ENCODE measurements at places on chromosomes 5 and 9. TPM values are rescaled to one million over a fixed set of nuclear protein-coding genes. Genes with fewer than 3 reads are reported as not detected.

- DNase-seq, result no peak
Measured at GRCh38 chr5:160629003-160629402, 207.3 kb downstream of the PTTG1 start.

DNA sequence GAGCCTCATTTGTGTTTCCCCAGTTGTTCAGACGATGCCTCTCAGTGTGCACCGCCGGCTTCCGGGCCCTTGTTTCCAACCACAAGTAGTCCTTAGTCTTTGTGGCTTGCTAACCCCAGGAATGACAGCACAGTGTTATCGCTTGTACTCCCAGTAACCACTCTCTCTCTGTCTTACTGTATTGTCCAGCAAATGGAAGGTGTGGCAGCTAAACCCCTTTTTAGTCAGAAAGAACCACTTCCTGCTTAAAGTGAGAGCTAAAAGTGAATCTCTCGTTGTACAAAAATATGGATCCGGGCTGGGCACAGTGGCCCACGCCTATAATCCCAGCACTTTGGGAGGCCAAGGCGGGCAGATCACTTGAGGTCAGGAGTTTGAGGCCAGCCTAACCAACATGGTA is 61.3 kb downstream of the ENC1 start:
- DNase-seq, result no peak

DNA sequence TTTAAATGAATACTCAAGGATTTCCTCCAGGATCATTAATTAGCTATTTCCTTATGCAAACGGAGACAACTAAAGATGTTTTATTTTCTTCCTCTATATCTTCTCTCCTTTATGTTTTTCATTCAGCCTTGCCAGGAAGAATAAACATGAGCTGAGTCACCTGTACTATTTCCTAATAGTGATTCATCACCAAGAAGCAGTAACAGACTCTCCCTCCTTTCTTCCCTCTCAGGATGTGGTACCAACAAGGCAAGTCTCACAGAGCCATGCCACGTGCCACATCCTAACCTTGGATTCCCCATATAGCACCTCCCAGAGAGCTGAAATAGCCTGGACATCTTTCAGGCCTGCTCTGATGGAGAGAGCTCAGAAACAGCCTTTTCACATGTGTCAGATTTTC is 758.6 kb upstream of the DMAC1 start:
- DNase-seq, result no peak

GRCh38 chr5:127031147-127031862 is 947 bp upstream of the MARCHF3 start:
- DNase-seq, result no peak

GRCh38 chr9:88503081-88503844 is 31.7 kb upstream of the NXNL2 start:
- no peak for DNase-seq

DNA sequence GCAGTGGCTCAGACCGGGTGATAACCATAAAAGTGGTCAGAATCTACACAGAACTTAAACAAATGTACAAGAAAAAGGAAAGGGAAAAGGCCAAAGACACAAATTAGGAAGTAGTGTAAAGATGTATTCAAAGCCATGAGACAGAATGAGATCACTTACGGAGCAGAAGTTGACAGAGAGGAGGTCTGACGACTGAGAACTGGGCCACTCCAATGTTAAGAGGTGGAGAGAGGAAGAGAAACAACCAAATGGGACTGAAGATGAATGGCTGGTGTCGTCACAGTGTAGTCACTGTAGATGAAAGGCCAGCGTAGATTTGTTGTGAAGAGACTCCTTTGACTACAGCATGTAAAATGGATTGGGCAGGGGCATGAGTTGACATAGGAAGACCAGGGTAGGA is 114.4 kb downstream of the DROSHA start:
- no peak for DNase-seq

DNA sequence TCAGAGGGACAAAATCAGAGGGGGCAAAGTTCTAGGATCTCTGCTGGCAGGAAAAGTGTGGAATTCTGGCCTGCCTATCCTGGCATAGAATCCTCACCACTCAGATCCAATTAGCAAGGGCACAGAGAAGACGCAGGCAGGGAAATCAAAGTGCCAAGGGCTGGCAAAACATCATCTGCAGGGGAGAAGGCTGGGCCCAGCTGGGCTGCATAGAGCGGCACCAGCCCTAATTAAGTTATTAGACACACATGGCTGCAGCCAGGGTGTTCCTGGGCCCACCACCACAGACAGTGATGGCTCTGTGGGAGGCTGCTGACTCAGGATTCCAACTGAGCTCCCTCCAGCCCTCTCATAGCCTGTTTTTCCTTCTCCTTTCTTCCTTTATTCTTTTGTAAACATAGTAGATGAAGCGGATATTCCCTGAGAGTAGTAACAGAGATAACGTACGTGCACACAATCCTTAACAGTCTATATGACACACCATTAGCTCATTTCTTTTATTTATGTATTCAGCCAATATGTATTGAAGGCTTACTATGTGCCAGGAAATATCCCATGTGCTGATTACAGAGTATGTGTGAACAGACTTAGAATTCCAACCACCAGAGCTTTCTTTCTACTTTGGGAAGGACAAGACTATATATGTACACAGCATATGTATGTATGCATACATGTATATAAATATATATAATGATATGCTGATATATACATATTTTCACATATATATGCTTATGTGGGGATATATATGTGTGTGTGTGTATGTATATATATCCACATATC is 236.1 kb downstream of the ASTN2 start:
- DNase-seq, result no peak

GRCh38 chr5:61293071-61293470 is 39.0 kb upstream of the ZSWIM6 start:
- no peak for DNase-seq

DNA sequence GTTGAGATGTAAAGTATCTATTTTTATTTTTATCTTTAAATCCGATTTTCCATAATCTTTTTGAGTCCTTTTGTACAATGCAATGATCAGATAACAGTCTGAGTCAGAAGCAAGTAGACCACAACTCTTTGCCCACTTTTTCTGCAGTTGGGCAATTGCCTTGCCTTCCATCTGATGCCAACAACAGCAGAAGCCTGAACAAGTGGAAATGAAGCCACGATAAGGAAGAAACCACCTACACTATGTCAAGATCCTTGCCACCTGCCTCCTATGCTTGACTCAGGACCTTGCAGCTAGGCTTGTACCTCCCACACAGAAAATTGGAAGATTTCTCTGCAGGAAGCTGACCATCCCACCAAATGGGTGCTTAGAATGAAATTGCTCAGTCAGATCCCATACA is 78.6 kb downstream of the ANXA1 start:
- DNase-seq, result no peak

DNA sequence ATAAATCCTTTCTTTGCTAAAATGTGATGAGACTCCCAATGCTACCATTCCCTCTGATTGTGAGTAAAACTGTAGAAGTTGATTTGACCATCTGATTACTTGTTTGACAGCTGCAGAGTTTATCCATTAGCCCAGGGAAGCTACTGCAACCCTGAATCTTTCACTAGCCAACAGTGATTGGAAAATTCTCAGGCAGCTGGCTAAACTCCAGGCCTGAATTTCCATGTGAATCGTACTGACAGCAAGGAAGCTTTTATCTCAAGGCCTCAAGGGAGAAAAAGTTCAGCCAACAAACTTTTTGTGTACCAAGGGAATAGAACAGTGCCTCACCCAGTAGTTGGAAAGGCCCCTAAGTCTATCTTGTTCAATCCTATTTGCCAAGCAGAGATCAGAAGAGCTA is 246.7 kb upstream of the TRPM3 start:
- no peak for DNase-seq

DNA sequence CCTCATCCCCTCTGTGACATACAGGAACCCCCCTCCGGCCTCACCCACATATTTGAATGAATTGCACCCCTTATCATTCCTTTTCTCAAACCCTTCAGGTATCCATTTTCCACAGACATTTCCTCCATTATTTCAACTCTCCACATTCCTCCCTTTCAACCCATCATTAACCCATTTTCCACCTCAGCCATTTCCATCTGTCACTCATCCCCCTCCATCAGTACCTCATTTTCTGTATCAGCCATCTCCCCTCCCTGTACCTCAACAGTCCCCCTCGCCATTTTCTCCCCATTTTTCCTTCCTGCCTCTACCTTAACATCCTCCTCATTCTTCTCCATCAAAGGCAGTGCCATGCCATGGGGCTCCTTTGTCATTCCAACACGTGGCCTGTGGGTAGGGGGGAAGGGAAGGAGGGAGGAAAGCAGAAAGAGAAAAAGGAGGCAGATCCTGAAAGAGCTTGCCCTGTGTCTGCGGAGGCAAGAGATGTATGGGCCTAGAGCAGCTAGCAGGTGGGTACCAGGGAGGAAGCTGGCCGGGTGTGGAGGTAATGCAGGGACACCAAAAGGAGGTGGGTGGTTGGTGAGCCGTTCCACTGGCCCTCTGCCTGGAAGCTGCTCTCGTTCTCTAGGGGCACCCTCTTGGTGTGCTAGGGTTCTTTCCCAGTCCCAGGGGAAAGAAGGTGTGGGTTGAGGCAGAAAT is 1.5 kb downstream of the DNAJB5 start:
- DNase-seq, result no peak

DNA sequence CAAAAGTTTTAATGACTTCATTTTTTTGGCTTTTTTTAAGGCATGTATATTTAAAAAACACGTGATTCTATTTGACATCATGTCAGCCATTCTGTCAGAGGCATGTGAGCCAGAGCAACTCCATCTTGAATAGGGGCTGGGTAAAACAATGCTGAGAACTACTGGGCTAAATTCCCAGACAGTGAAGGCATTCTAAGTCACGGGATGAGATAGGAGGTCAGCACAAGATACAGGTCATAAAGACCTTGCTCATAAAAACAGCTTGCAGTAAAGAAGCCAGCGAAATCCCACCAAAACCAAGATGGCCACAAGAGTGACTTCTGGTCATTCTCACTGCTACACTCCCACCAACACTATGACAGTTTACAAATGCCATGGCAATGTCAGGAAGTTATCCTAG is 1000.6 kb upstream of the DMAC1 start:
- no peak for DNase-seq

GRCh38 chr5:169223595-169223953 is 77.4 kb downstream of the SLIT3 start:
- DNase-seq, result no peak

- no peak for DNase-seq
Measured at GRCh38 chr5:62002436-62002835, 303.6 kb upstream of the KIF2A start.

GRCh38 chr5:173397516-173397915 is 69.3 kb upstream of the STC2 start:
- no peak for DNase-seq

DNA sequence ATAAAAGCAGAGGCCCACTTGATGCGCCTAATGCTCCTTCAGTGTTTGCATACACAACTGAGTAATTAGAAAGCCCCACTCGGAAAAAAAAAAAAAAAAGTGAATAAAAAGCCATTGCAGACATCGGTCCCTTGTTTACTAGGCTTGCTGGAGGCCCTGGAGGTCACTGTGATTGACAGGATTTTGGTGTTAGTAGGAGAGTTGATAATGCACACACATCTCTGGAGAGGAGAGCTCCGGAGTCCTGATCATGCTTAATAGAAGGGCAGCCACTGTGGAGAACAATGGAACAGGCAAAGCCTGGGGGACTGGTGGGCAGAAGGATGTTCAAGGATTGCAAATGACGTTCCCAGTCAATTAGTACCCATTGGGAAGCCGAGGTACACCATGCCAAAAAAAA is 152.5 kb downstream of the EFNA5 start:
- no peak for DNase-seq

DNA sequence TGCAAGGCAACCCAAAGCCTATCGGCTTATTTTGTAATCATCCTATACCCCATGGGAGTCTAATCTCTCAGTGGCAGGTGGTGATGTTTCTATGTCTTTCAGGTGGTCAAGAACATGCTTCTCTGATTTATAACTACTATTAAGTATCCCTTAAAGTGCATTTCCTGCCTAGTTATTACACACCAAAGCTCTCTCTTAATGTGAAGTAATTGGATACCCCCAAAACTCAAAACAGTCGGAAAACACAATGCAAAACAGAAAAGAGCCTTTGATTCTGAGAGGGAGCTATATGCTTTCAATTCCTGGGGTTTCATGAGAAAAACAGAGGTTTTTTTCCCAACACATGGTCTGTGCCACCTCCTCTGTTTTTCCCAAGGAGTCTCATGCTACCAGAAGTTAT is 416.4 kb downstream of the CSNK1G3 start:
- no peak for DNase-seq

DNA sequence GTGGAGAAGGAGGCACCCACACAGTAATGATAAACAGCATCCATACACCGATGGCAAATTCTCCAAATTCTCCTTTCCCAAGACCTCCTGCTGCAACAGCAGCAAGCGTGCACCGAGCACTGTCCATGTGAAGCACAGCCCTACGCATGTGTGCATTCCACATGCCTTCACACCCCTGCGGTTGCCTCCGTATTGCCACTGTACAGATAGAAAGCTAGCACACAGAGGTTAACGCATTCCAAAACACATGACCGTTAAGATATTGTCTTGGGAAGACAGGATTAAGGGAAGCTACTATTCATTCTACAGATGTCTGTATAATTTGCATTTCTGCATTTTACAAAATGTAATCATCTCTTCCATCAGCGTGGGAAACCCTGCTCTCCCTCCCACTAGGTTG is 6.6 kb downstream of the FLT4 start:
- peak; percentile 15 for DNase-seq

DNA sequence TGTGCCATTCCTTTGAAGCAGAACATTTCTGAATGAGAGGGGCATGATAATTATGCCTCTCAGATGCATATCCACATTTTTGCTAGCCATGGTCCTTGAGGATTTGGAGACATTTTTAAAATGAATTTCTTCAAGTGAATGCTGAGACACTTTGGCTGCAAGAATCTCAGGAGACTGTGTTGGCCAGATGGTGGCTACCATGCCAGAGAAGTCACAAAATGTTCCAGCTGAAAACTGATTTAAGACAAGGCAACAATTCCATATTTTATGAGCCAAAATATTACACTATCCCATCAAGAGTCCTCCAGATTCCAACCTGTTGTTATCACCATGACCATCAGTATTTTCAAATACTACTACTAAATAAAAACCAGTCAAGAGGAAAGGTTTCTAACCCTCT is 859.5 kb upstream of the DMAC1 start:
- DNase-seq, result no peak

GRCh38 chr9:100213730-100214477 is 114.9 kb downstream of the INVS start:
- DNase-seq, result no peak

Gene SLC6A19
- not detected for total RNA-seq

Gene CDKN2A
- total RNA-seq, result 19.3 TPM

Gene STOM
- 95.4 TPM for total RNA-seq

Gene TEX10
- total RNA-seq, result 19.8 TPM

Gene SPATA31A3
- total RNA-seq, result not detected

Gene PCDHGA11
- 0.09 TPM for total RNA-seq

Gene RANBP3L
- total RNA-seq, result not detected

Gene CCDC69
- total RNA-seq, result 110 TPM

Gene NLN
- 10.9 TPM for total RNA-seq

Gene SPOCK1
- total RNA-seq, result not detected

Gene TMEFF1
- 0.20 TPM for total RNA-seq

Gene SLCO6A1
- total RNA-seq, result not detected

Gene CD274
- total RNA-seq, result 9.8 TPM

Gene TAF11L14
- total RNA-seq, result not detected

Gene ELL2
- total RNA-seq, result 15.0 TPM

Gene PRR16
- not detected for total RNA-seq
